ENCODE measurements at places on chromosomes 1 and 21.
A peak's percentile ranks its signal among the peaks of the same experiment; 100 is the strongest.

DNA sequence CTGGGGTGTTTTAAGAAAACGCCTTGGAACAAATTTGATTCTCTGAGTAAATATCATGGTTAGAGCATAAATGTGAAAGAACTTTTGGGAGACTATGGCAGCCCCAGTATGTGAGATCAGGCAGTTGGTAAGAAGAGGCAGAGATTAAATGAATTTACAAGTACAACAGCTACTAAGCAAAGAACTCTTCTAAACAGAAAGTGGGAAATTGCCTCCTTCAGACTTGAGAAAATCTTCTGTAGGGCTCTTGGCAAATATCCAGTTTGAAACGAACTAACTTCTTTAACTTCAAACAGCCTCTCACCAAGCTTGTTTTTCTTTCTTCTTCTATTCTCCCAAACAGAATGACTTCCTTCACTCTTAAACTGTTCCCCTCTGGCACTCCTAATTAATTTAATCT lies 337.7 kb downstream of the SIPA1L2 start:
- DNase-seq = no peak

GRCh38 chr1:53047737-53048736 lies 14.0 kb upstream of the PODN start:
- DNase-seq = peak; percentile 63

DNA sequence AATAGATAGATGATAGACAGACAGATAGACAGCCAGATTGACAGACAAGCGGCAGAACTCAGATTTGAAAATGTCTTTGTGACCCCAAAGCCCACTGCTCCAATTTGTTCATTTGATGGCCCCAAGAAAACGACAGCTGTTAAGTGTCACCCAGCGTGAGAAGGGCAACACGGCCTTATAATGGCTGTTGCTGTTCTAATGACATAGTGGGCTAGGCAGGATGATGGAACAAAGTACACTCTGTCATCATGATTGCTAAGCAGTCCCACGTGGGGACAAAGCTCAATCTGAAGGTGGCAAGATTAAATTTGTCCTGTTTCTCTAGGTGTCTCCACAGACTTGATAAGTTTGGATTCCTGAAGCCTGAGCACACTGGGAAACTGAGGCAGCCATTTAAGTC lies 112.9 kb downstream of the DAB1 start:
- no peak for DNase-seq

- no peak for DNase-seq
These were observed 6.2 kb downstream of the DHX9 start for GRCh38 chr1:182845379-182845778.

- DNase-seq = no peak
These were observed 625.8 kb downstream of the BRINP3 start for GRCh38 chr1:189851806-189852367.

GRCh38 chr1:48036710-48037355 lies 39.6 kb upstream of the TRABD2B start:
- DNase-seq = peak; percentile 23

Data from fibroblast of skin of back (primary cell).